ENCODE measurements at places on chromosomes 2 and 18.

DNA sequence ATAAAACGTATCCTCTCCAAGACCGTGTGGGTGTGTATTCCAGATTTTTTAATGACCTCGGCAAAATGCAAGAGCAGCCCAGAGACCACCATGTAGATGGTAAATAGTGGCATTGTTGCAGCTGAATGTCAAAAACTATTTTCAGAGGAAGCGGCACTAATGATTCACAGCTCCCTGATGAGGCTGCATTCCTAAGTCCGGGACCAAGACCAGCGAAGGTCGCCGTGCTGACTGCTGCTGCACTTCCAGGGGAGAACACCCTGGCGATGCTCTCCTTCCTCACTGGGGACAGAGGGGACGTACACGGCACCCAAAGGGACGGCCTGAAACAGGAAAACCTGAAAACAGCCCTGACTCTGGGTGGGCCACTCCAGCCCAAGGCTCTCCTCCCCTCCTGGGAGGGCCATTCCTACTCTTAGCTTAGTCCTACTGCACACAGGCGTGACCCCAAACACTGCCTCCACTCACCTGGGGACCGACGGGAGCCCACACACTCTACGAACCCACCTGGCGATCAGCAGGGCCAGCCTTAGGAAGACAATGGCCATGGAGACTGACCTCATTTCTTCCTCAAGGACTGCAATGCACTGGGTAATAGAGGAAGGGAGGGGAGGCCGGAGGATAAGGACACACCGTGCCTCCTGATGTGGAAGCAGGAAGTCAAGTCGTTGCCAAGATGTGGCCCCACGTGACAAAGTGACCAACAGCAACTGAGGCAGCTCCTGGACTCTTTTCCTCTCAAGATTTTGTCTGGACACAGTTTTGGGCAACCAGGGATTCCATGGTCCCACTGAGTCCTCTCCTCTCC lies 82.8 kb downstream of the ZNF516 start:
- DNase-seq: no peak

DNA sequence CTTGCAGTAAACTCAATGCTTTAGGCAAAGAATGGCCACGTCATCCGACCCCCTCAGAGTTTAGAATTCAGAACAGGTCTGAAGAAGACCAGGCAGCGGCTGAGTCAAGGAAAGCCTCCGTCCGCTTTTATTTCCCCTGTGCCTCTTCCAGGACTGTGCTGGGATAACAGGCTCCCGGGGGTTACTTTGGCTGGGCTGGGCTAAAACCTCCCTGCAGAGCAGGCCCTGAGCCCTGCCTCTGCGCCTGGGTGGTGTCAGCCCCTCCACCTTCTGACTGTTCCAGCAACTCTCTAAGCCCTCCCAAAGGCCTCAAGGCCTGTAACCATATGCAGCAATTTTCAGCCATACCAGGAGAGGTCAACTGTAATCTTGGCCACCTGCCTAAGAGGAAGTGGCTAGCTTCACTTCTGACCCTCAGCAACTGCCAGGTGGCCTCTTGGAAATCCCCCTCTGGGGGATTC lies 166.5 kb downstream of the RPIA start:
- peak; percentile 68 for DNase-seq

DNA sequence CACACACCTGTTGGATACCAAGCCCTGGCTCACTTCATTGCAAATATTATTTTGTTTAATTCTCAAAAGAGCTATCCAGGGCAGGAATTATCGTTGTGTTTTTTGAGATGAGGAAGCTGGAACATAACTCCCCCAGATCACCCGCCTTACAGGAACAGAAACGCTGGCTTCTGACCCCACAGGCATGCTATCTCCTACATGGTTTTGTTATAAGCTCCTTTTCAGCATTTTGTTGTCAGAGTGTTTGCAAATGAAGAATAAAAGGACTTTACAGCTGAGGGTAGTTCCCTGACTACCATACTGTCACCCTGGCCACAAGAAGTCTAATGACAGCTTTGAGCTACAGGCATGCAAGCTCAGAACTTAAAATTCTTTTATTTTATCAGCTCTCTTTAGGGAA lies 62.0 kb upstream of the MRPS9 start:
- no peak for DNase-seq

DNA sequence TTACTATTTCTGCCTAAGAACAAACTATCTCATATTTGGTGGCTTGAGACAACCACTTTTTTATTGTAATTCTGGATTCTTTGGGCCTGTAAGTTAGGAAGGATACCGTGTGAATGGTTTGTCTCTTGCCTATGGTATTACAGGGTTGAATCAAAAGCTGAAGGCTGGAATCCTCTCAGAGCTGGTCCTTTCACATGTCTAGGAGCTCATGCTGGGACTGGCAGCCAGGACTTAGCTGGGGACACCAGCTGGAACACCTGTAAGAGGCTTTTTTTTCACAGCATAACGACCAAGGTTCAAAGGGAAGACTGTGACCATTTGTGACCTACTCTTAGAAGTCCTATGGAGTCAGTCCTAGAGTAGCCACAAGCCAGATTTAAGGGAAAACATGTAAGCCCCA lies 226.3 kb downstream of the ZNF804A start:
- DNase-seq: no peak

GRCh38 chr18:5868218-5868854 lies 27.0 kb downstream of the TMEM200C start:
- peak; percentile 91 for DNase-seq

DNA sequence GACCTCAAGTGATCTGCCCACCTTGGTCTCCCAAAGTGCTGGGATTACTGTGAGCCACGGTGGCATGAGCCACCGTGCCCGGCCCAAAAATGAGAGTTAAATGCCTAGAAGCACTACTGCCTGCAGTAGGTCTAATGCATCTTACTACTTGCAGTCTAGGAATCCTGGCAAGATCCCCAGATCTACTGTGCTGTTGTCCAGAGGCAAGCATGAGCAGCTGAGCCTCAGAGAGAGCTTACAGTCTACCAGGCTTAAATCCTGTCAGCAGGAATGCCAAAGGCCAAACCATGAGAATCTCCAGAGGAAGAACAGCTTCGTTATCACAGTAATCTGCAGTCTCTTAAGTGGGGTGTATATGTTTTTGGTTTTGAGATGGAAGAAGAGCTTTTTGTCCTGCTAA lies 54.4 kb downstream of the XRCC5 start:
- DNase-seq: no peak

DNA sequence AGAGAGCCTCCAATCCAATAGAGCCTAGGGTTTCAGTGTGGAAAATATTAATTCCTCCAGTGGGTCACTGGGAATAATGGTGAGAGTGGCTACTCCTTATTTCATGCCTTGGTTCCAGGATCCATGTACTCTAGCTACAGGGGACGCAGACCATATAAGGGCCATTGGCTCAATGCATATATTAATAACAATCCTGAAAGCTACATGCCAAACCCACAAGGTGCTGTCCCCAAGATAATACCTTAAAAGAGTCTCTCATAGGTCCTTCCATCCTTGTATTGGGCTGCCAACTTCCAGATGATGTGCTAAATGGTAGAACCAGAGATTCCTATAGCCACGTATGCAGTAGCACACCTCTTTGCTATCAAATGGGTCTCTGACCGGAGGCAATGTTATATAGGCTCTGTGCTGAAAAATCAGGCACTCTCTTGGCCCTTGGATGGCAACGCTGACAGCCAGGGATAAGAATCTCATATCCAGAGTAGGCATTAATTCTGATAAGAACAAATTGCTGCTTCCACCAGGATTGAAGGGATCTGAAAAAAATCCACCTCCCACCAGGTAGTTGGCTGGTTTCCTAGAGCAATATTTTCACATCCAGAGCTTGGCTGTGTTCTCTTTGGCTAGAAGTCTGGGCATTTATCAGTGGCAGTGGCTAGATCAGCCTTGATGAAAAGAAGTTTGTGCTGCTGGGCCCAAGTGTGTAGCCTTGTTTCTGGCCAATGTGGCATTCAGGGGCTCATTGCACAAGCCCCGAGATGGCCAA lies 218.1 kb upstream of the MGAT5 start:
- DNase-seq: no peak

GRCh38 chr18:55268151-55268601 lies 308.9 kb upstream of the CCDC68 start:
- DNase-seq: no peak

DNA sequence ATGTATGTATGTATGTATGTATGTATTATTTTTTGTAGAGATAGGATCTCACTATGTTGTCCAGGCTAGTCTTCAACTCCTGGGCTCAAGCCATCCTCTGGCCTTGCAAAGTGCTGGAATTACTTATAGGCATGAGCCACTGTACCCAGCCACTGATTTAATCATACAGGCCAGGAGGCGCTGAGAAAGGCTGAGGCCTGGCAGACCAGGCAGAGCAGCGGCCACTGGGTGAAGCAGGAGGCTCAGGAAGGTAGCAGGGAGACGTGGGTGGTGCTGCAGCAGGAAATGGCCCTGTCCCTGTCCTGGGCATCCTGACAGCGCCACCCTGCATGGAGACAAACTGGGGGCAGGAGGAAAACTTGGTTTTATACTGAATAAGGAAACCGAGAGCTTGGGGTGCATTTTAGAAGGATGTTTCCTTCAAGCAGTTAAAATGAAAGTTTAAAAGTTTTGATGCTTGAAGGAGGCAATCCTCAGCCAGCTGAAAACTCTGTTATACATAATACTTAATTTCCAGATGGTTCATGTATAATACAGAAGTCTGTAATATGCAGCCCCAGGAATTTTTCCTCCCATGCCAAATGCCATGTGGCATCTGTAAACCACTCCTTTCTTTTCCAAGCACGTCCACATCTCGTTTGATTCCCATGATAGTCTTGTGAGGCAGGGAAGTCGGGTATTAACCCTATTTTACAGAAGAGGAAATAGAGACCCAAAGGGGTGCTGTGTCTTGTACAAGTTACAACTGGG lies 182.4 kb downstream of the CELF4 start:
- no peak for DNase-seq

DNA sequence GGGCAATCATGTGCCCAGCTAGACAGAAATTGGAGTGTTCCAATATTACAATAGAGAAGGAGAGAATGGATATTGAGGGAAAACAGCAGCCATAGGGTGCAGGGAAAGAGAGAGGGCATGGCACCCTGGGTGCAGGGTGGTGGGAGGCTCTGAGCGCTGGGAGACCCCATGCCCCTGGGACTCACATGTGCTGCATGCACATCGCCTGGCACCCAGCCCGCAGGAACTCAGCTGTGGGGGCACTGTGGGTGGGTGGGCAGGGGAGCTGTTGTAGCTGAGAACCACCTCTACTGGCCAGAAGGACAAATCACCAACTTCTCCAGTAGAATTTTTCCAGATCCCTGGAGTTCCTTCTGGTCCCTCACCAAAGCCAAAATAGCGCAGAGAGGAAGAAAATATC lies 7.2 kb upstream of the NEURL3 start:
- DNase-seq: no peak

DNA sequence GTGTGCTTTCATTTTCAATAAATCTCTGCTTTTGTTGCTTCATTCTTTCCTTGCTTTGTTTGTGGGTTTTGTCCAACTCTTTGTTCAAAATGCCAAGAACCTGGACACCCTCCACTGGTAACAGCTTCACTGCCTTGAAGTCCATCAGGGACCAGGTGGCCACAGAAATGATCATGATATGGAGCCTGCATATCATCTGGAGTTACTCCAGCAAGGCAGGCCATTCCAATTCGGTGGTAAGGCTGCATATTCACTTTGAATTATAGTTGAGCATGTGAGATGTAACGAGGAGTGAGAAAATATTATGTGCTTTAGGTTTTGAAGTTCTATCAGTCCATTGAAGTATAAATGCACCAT lies 26.3 kb upstream of the SPATA3 start:
- no peak for DNase-seq

- DNase-seq: peak; percentile 11
These were observed 7.9 kb upstream of the INPP4A start for GRCh38 chr2:98436734-98437133.

DNA sequence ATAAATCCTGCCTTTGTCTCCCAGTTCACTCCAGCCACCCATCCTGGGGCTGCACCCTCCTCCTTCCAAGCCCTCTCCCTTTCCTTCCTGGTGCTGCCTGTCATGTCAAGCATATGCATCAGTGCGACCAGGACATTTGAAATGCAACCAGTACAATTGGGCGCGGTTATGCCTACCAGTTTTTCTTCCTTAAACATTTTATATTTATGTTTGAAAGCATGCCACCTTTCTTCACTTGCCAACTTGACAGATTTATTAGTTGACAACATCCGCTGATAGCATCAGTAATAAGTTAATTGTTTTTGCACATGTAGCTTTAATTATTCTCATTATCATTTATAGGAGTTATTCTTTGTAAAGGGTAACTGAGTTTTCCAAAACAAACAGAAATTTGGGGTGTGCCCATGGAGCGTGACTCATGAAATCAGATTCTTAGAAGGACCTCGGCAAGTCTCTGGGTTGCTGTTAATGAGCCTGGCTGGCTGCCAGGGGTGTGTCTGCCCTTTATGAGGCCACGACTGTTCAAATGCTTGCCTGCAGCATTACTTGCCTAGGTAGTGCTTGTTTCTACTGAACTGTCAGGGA lies 32.8 kb upstream of the IL1B start:
- DNase-seq: peak; percentile 80

All from cardiac fibroblast (primary cell).